ENCODE measurements at places on chromosomes 13 and 19.
A peak's percentile ranks its signal among the peaks of the same experiment; 100 is the strongest.

DNA sequence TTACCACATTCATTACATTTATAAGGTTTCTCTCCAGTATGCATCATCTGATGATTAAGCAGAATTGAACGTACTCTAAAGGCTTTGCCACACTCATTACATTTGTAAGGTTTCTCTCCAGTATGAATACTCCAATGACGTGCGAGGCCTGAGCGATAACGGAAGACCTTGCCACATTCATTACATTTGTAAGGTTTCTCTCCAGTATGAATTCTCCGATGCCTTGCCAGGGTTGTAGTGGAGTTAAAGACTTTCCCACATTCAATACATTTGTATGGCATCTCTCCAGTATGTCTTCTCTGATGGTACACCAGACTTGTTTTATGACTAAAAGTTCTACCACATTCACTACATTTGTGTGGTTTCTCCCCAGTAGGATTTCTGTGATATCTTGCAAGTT lies 16.8 kb upstream of the ZNF432 start:
- no peak for DNase-seq

- peak; percentile 37 for DNase-seq
Measured at GRCh38 chr13:59356607-59357006, 807.1 kb downstream of the DIAPH3 start.

GRCh38 chr13:110590577-110590976 lies 24.8 kb upstream of the NAXD start:
- DNase-seq: no peak

GRCh38 chr19:49391581-49392399 lies 3.7 kb downstream of the KASH5 start:
- DNase-seq: peak; percentile 60

GRCh38 chr19:5281588-5281987 lies 59.0 kb downstream of the PTPRS start:
- DNase-seq: no peak

DNA sequence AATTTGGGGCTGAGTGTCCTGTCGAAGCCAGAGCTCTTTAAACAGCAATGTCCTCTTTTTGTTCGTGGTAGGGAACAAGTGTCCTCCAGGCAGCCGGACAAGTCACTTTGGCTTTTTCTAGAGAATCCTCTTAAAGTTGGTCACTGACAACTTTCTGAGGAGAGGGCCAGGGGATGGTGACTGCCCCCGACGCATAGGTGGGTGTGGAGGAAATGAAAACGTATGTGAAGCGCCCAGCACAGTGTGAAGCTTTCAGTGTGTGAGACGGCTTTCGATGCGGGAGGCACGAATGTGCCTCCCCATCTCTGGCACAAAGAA lies 45.8 kb upstream of the ZNF536 start:
- no peak for DNase-seq
